Activated CD4-positive, alpha-beta T cell treated with anti-CD3 and anti-CD28 coated beads for 24 hours (primary cell): ENCODE measurements at places on chromosomes 6 and 20.

- no peak for DNase-seq
Measured at GRCh38 chr20:13671916-13672378, 33.2 kb upstream of the TASP1 start.

DNA sequence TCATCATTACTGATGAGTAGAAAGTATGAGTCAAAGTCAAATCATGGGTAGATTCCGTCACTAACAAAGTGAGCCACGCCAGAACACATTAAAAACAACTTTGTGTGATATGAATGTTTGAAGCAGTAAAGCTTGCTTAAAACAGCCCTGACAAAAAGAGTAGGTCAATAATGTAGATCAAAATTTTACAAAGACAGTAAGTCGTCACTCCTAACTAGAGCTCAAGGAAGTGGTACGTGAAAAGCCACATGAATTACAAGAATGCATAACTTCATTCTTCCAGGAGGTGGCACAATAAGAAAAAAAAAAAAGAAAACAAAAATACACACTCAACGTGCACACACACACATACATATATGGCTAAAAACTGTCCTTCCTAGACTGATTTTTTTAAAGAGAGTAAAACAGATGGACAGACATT is 69.9 kb downstream of the HACE1 start:
- DNase-seq, result no peak

DNA sequence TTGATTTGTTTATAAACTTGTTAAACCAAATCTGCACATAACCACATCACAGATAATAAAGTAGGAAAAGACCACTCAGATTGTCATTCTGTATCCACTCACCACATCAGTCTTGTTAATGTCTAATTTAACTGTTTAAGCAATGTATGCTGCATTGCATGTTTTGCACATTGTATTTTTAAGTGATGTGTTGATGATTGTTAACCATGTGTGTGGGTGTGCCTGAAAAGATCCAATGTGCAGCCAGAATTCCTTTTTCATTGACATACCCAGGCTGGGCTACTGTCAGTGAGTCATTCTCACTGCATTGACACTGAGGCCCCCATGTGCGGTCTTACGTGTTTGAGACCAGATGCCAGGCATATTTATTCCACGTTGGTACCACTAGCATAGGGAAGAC is 167.3 kb downstream of the TRMT11 start:
- DNase-seq, result no peak

- DNase-seq, result no peak
Measured at GRCh38 chr6:1479095-1479494, 89.7 kb downstream of the FOXF2 start.

- no peak for DNase-seq
Measured at GRCh38 chr6:112501705-112502104, 154.6 kb downstream of the RFPL4B start.

- DNase-seq, result no peak
Measured at GRCh38 chr6:131807321-131807643, 538 bp upstream of the ENPP1 start.

DNA sequence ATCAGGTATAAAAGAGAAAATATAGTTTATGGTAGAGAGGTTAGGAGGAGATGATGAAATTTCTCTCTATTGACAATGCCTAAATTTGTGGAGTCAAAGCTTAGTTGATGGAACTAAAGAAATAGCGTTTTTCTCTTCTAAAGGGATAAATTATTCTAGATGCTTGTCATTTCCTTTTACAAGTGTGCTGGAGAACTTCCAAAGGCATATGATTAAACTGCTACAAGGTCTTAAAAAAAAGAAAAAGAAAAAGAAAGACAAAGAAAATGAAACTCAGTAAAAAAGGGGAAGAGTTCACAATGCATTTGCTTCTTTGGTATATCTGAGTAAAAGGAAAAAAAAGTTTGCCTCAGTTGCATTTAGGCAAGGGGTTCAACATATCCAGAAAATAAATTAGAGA is 499.8 kb upstream of the PTCHD4 start:
- DNase-seq, result no peak

DNA sequence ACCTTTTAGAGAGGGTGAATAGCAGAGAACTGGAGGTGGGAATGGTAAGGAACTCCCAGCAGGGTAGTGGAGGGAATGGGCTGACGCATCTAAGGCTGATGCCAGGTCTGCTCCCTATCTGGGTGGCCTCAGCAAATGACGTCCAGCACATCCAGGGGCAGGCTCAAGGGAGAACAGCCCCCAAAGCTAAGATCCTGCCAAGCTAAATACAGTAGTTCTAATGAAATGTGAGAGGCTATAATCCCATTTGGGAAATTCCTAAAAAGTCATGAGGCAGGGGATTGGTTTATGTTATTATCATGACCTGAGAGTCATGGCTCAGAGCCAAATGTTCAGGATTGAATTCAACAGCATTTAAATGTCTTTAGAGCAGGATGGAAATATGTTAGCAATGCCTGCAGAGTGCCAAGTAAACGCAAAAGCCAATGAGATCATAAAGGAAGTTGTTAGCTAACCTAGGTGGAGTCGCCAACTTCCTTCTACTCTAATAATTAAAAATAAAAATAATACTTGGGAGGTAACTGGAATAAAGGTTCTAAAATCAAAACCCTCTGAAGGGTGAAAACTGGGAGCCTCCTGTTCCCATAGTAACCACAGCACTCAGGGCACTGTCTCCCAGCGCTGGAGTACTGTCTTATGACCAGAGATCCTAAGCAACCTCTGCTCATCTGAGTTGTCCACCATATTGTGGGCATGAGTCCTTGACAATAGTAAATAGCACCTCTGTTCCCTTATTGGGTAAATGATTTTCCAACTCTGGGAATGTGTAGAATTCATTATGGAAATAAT is 34.8 kb downstream of the IYD start:
- DNase-seq, result no peak

DNA sequence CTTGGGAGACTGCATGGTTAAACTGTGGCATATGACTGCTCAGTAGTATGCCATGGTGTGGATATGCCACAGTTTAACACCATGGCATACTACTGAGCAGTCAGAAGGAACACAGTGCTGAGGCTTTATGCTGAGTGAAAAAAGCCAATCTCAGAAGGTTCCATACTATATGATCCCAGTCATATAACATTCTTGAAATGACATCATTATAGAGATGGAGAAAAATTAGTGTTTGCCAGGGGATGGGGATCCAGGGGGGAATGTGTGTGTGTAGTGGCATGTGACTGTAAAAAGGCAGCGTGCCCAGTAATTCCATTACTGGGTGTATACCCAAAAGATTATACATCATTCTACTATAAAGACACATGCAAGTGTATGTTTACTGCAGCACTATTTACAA is 85.8 kb downstream of the FOXF2 start:
- DNase-seq, result no peak

DNA sequence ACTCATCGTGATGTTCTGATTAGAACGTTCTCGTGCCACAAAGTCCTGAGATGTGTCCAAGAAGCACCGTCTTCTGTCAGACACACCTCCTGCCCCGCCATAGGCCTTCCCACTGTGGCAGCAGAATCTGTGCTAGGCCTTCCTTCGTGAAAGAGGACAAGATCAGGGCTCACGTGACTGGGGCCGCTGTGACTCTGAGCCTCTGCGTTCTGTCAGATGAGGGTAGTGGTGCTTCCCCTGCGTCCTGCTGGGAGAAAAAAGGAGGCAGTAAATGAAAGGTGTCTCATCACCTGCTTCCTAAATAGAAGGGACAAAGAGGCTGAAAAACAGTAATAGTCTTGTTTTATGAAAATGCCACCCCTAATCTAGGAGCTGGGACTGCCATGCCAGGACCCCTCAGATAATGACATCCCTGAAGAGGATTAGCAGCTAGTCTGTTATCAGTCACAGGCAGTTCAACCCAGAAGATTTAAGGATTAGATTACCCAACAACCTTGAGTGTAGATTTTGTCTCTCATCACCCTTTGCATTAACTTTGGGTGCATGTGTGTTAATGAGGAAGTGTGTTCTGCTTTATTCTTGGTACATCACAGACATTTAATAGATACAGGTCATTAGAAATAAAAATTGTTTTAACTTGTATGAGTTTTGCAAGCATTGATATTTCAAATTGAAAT is 4.1 kb downstream of the DNAJC5 start:
- no peak for DNase-seq

DNA sequence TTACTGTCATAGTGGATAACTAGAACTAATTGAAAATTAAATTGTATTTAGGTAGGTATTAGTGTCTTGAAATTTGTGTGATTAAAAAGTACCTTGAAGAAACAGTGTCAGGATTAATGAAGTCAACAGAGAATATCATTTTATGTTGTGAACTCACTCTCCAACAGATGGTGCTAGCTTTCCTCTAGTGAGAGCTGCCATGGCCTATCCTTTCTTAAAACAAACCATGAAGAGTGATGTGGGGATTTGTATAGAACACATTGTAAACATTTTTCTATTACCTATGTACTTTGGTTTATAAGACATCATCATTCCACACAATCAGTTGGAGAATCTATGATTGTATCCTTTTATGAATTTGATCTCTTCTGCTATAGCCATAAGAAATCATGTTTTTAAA is 4.8 kb upstream of the SRSF12 start:
- DNase-seq, result no peak

DNA sequence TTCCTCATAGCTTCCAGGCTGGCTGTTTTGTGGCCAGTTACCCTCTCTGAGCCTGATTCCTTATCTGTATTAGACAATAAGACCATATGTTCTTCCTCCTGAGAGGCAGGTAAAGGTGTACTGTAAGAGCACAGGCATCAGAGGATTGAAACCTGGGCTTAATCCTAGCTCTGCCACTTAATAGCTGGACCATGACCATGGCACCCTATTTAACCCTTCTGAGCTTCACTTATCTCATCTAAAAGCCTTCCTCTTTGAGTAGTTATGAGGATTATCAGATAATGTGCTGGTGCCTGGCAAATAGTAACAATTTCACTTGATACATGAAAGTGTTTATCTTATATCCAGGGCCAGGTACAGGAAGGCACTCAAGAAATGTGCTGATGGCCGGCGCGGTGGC is 34.9 kb downstream of the BCL2L1 start:
- DNase-seq, result no peak

DNA sequence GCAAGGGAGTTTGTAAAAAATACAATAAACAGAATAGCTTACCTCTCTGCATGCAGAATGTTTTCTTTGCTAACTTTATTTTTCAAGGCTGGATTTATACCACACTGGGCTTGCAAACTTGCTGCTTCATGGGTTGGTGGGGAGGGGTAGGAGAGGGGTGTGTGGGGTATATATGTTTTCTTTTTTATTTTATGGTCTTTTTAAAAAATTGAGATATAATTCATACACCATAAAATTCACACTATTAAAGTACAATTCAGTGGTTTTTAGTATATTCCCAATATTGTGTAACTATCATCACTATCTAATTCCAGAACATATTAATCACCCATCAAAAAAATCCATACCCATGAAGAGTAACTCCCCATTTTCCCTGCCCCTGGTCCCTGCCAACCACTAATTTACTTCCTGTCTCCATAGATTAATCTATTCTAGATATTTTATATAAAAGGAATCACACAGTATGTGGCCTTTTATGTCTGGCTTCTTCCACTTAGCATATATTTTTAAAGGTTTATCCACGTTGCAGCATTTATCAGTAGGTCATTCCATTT is 14.3 kb upstream of the TRPC4AP start:
- no peak for DNase-seq

GRCh38 chr6:5096482-5096881 is 11.3 kb downstream of the PPP1R3G start:
- DNase-seq, result no peak

DNA sequence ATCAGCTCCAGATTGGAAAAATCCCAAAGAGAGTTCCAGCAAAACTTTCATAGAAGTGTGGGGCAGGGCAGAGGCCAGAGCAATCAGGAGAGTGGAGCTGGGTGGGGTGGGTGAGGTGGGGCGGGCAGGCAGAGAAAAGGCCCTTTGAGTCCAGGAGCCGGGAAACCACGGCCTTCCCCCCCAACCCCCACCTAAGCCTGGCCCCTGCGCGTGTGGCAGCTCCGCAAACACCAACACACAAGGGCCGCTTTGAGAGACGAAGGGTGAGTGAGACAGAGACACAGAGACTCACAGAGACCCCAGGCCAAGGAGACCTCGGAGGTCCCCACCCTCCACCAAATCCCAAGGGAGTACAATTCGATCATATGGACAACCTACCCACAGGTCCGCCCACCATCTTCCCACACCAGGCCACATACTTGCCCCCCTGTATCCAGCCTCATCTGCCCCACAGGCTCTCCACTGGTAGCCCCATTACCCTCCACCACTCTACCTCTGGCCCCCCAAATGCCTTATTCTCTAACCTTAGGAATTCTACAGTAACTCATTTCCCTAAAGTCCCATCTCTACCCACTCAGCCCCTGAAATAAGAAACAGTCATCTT is 1.7 kb downstream of the COL11A2 start:
- no peak for DNase-seq

- no peak for DNase-seq
Measured at GRCh38 chr20:59363101-59363500, 62.7 kb downstream of the EDN3 start.

- no peak for DNase-seq
Measured at GRCh38 chr20:56855708-56856107, 226.6 kb downstream of the TFAP2C start.

GRCh38 chr6:23013776-23014175 is 444.4 kb downstream of the HDGFL1 start:
- DNase-seq, result no peak

DNA sequence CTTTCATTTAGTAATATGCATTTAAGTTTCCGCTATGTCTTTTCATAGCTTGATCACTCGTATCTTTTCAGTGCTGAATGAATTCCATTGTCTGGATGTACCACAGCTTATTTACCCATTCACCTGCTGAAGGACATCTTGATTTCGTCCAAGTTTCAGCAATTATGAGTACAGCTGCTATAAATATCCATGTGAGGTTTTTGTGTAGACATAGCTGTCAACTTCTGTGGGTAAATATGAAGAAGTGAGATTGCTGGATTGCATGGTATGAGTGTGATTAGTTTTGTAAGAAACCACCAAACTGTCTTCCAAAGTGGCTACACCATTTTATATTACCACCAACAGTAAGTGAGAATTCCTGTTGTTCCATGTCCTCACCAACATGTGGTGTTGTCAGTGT is 79.2 kb upstream of the STMND1 start:
- DNase-seq, result no peak

DNA sequence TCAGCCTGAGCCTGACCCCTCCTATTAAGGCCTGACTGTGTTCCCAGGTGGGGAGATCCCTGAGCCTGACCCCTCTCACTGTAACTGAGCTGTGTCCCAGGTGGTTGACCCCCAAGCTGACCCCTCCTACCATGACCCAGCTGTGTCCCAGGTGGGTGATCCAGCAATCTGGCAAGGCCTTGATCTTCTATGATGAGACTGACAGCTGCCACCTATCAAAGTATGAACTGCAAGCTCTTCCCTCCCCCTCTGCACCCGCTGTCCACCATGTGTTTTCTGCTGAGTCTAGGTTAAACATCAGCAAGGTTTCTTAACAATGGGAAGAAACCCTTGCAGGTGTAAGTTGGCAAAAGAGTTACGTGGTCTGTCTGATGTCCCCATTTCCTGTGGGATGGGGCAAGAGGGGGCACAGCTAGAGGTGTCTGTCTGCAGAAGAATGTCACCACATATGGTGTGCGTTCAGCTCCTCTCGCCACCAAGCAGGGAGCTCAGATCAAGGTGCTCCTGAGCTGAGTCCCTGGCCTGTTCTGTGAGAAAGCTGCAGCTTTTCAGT is 5.9 kb downstream of the PXDC1 start:
- no peak for DNase-seq

DNA sequence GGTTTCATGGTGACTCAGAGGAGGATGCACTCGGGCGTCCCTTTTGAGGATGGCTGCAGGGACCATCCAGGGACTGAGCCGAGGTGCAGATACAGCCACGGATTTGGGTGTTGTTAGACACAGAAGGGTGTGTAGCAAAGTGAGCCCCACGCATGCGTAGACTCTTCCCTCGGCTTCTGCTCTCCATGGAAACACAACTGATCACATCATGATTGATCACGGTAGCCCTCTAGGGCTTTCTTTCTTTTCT is 606 bp upstream of the ULBP1 start:
- peak; percentile 47 for DNase-seq
